LHCN-M2 (cell line): ENCODE measurements at places on chromosomes 7 and 10.

- DNase-seq = no peak
These were observed at the start of gene TCERG1L for GRCh38 chr10:131311661-131312477. Gene TCERG1L, minus strand, starts transcription at chr10:131311721. Its CDS starts 86 bp downstream, at chr10:131311635.

DNA sequence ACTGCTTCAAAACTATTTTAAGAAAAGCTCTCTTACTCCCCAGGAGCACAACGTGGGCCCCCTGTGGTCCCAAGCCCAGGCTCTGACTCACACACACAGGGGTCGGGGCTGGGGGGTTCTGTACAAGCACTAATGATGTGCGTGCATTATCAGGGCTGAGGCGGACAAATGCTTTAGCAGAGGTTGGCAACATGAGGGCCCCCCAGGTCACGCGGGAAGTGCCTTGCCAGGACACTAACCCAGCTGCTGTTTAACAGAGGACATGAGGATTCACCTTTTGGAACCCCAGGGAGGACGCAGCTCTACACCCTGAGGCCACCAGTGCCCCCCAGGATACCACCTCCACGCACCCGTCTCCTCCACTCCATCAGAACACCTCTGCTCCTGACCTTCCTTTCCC lies 342.8 kb downstream of the DNAJB6 start:
- DNase-seq = no peak

DNA sequence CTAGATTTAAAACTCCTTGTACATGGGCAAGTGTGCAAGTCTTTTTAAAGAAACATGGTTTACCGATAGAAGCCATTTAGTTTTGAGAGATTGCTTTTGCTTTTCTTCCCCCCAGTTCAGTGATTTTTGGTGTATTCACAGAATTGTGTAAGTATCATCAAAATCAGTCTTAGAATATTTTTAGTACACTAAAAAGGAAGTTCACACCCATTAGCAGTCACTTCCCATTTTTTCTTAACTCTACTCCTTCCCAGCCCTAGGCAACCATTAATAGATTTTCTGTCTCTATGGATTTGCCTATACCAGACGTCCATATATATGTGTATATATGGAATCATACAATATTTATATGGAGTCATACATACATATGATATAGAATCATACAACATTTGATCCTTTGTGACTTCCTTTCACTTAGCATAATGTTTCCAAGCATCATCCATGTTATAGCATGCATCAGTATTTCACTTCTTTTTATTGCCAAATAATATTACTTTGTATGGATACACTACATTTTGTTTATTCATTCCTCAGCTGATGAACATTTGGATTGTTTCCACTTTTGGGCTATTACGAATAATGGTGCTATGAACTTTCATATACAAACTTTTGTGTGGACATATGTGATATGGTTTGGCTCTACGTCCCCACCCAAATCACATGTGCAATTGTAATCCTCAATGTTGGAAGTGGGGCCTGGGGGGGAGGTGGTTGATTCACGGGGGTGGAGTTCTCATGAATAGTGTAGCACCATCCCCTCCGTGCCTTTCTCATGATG lies 16.5 kb upstream of the ARL4A start:
- no peak for DNase-seq

GRCh38 chr7:26520483-26520882 lies 228.8 kb downstream of the SNX10 start:
- no peak for DNase-seq

- no peak for DNase-seq
These were observed 902 bp upstream of the FZD9 start for GRCh38 chr7:73432676-73433075.

GRCh38 chr10:46514899-46515298 lies 41.6 kb downstream of the GPRIN2 start:
- no peak for DNase-seq

DNA sequence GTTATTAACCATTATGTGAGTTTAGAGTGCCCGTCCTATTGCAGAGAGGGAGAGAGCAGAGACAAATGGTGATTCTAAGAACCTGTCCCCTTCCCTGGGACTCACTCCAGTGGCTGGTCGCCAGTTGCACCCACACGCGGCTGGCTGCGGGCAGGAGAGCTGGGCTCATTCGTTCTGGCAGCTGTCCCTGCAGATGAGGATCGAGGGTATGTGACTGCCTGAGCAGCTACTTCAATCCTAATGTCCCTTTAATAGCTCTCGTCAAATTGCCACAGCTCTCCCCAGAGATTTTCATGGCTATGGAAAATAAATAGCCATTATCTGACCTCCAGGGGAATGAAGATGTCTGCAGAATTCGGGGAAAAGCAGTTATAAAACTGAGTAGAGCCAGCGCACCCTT lies 41.6 kb downstream of the RBM28 start:
- no peak for DNase-seq

GRCh38 chr7:129041142-129042085 lies 13.5 kb downstream of the TNPO3 start:
- peak; percentile 21 for DNase-seq

DNA sequence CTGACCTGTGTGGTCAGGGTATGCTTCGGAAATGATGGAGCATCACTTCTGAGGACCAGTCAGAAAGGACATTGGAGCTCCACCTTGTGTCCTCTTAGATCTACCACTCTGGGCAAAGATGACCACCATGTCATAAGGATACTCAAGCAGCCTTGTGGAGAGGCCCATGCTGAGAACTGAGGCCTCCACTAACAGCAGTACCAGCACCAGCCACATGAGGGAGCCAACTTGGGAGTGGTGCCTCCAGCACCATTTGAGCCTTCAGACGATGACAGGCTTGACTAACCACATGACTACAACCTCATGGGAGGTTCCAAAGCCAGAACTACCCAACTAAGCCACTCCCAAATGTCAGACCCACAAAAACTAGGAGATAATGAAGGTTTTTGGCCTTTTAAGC lies 116.0 kb downstream of the NPTX2 start:
- peak; percentile 69 for DNase-seq

DNA sequence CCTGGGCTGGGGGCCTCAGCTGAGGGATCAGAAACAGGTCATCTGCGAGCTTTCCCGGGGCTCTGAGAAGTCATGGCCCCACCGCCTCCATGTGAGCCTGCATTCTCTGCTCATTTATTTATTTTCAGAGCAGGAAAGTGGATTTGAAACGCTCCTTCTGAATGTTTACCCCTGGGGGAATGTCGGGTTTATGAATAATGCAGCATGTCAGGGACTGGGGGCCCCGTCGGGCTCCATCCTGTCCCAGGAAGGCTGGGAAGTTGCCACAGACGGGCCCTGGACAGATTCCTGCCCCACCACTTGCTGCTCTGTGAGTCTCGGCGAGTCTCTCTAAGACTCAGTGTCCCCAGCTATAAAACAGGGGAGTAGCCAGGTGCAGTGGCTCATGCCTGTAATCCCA lies 11.9 kb upstream of the GTF2IRD1 start:
- DNase-seq = no peak

DNA sequence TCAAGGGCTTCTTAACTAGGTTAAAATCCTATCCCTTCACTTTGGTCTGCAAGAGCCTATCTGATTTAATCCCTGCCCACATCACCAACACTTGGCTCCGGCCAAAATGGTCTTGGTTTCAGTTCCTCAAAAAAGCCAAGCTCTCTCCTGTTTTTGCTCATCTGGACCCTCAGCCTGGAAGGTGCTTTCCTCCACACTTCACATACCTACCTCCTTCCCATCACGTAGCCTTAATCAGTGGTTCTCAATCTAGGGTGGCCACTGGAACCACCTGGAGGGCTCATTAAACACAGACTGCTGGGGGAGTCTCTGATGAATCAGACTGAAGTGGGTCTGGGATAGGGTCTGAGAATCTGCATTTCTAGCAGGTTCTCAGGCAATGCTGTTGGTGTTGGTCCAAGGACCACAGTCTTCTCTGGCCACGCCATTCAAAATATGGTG lies 227.0 kb upstream of the AOAH start:
- DNase-seq = no peak

DNA sequence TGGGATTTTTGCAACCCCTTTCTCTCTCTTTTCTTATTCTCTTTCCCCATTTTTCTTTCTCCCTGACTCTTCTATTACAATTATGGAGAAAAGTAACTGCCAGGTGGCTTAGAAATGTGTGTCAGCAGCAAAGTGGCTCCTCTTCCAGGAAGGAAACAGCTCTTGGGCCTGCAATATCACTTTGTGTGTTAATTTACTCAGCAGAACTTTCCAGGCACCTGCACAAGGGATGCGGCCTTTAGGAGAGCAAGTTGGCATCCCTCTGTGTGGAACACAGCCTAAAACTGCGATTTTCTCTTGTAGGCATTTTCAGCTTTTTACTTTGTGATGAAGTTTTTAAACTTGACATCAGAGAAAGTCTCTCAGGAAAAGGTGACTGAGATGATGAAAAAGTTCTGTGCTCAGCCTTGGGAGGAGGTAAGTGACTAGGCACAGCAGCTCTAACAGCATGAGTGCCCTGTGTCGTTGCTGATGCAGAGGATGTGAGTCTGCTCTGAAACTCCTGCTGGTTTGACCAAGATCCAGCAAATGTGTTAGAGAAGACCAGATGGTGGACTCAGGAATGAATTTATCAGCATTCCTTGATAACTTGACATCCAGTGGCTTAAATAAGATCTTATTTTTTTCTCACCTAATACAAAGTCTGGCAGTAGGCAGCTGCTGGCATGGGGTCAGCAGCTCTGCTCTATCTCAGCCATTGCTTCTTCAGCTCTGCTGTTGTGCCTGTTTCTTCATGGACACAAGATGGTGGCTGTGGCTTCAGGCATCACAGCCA lies 47.4 kb upstream of the CC2D2B start:
- DNase-seq = no peak

- no peak for DNase-seq
These were observed 242.9 kb downstream of the PTEN start for GRCh38 chr10:88106366-88106765.

- peak; percentile 48 for DNase-seq
These were observed 123.9 kb downstream of the CREB5 start for GRCh38 chr7:28536259-28536658.

DNA sequence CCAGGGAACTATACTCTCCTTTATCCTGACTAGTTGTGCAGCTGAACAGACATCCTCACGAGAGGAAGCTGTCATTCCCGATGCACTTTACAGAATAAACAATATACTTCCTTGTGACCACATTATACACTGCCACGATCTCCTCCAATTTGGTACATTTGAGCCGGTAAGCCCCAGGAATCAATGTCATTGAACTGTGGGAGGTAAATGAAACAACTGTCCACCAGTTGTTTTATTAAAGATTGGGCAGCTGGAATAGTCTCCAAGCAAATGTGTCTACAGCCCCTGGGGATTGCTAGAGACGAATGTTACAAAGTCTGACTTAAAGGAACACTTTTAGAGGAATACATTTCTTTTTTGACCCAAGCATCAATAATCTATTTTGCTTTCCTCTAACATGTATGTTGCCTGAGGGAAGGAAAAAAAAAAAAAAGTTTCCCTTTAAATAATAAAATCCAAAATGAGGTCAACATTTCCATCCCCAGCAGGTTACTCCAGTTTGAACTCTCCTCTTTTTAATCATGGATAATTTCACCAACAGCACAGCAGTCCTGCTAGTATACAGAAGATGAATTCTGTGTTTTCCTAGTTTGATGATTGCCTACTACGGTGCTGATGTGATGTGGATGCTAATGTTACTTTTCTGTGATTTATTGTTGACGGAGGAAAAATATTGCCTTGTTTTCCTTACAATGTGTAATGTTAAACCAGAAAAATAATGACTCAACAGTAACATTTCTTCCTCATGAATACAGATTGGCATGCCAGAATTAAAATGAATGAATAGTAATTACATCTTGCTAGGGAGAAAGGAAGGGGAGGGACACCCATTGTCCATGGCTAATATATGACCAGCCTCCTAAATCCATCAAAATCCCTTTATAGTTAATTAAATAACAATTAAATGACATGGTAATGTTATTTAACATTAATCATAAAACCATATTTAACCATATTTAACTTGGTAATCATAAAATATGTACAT lies 360.9 kb downstream of the NEBL start:
- no peak for DNase-seq

DNA sequence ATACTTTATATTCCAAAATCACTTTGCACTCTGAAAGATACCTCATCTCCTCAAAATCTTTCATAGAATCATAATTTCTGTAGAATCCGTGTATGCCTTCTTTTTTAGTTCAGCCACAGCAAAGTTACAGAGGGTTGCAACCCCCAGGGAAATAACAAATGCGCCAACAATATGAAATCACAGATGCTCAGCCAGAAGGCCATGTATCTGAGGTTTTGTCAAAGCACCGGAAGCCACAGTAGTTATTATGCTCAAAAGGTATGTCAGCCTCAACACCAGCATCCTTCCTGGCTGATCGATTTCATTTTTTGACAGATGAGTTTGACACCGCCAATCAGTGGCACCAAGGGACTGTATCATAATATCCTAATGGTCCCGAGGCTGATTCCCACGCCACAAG lies 204.1 kb downstream of the KCNMA1 start:
- no peak for DNase-seq

- DNase-seq = peak; percentile 32
These were observed 124.5 kb downstream of the TMEM168 start for GRCh38 chr7:112665709-112666108.

DNA sequence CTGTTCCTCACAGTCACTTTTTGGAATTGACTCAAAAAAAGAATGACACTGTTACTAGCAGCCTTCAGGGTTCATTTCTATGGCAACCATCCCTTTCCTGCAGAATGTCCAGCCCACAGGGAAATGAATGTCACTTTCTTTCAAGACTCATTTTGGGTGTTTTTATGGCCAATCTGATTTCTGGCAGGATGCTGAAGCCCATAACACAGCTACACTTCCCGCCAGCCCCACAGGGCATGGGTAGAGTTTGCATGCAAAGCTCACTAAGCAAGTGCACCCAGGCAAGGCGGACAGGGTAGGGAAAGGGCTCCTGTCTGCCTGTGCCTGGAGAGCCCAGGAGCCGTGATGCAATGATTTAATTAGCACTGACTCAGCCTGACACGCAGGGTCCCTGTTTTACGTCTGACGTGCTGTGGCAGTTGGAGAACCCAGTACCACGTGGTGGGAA lies 26.1 kb upstream of the GPAM start:
- DNase-seq = no peak

DNA sequence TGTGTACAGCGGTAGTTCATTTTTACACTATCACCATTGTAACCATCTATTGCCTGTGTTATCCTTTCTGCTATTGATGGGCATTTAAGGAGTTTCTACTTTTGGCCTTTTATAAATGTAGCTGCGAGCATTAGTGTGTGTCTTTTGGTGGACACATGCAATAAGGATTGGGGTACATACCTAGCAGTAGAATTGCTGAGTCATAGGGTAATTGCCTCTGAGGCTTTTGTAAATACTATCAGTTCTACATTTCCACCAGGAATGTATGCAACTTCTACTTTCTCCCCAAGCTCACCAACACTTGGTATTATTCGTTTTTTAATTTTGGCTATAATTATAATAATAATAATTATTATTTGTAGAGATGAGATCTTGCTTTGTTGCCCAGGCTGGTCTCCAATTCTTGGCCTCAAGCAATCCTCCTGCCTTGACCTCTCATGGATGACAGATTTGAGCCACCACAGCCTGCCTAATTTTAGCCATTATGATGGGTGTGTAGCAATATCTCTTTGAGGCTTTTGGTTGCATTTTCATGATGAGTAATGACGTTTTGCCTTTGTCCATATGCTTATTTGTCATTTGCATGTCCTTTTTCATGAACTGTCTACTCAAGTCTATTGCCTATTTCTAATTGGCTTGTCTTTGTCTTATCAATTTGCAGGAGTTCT lies 277.0 kb downstream of the ACTR3B start:
- no peak for DNase-seq

- DNase-seq = no peak
These were observed 571.0 kb downstream of the SH2D4B start for GRCh38 chr10:81108516-81109199.
